ENCODE measurements at places on chromosomes 4 and X.

- no peak for DNase-seq
These were observed 242.3 kb upstream of the KCNIP4 start for GRCh38 chr4:22190855-22191254.

- no peak for DNase-seq
These were observed 24.7 kb downstream of the RPL9 start for GRCh38 chr4:39433878-39434492.

GRCh38 chrX:2969021-2969420 is 37.3 kb upstream of the ARSH start:
- no peak for DNase-seq

- no peak for DNase-seq
These were observed 14.6 kb downstream of the SMAD1 start for GRCh38 chr4:145496292-145496691.

- no peak for DNase-seq
These were observed 98.7 kb downstream of the ATP8A1 start for GRCh38 chr4:42558156-42558555.

DNA sequence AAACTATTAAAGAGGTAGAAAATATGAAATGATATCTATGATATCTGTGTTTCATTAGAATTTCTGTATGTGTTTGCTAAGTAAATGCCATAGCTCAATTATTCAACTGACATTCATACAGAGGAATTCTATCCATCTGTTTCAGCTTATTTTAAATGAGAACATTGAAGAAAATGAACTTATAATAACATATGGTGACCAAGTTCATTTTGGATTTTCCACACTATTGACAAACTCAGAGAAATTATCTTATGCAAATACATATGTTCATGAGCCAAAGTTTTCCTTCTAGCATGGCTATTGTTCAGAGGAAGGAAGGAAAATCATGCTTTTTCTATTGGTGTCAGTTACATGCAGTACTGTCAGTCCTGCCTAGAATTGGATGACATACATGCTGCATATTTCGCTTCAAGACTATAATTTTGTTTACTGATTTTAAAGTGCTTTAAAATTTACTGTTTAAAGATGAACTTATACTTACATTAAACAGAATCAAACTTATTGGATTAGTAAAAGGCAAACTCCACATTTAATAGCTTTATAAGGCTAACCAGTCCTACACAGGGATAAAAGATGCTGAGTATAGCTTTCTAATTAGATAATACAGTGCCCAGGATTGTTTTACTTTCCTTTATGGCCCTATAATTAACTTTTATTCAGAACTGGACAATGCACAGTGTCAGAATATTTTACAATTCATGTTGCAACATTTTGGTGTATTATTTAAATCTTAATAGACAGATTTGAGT is 646.2 kb downstream of the TRAM1L1 start:
- DNase-seq, result no peak

GRCh38 chrX:40952855-40953254 is 132.4 kb upstream of the USP9X start:
- no peak for DNase-seq

- DNase-seq, result peak; percentile 13
These were observed 36.8 kb upstream of the OCIAD2 start for GRCh38 chr4:48943387-48943786.

DNA sequence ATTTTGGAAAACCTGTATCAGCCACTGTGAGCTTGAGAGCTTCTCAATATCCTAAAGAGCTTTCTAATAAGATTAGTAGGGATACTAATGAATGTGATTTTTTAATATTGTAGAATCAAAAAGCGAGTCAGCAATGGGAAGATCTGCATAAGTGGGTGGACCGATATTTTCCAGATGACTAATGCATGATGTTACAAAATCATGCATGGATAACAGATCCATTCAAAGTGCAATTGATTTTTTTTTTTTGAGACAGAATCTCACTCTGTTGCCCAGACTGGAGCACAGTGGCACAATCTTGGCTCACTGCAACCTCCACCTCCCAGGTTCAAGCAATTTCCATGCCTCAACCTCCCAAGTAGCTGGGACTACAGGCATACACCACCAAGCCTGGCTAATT is 7.3 kb upstream of the CLDN2 start:
- no peak for DNase-seq

GRCh38 chr4:3802571-3803474 is 36.6 kb downstream of the ADRA2C start:
- no peak for DNase-seq

DNA sequence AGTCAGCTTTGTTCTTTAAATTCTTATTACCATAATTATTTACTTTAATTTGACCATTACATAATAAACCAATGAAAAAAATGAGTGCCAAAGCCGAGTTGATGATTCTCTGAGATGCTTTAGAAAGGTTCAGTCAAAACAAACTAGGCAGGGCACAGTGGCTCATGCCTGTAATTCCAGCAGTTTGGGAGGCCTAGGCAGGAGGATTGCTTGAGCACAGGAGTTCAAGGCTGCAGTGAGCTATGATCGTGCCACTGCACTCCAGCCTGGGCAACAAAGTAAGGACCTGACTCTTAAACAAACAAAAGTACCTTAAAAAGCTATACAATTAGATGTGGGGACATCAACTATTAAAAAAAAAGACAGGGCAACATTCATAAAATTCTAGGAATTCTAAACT is 75.0 kb downstream of the AFAP1 start:
- no peak for DNase-seq

DNA sequence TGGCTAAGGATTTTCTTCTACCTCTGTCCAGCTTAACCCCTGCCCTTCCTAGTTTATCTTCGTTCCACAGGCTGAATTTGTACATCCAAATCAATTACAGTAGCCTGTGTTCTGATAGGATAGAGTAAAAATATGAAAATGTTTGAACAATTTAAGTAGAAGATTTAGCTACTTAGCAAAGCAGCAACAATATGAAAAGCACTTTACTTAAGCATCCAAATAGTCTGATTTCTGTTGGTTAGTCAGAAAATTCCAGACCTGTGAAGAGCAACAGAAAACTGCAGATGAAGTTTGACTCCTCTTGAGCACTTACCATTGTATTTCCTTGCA is 2.0 kb downstream of the ARSJ start:
- DNase-seq, result no peak

DNA sequence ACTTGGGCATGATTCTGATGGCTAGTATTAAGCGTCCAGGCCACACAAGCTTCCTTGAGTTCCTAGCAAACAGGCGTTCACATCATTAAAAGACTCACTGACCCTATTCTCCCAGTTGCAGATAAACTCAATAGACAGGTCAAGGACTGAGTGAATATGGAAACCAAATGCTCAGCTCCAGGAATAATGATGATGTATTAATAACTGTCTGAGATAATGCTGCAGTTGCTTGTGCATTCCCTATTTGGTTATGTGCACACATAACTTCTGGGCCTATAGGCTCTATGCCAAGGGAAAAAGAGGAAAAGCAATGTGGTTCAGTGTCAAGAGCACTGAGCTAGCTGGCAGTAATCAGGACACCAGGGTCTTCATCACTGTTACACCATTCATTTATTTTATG is 3.5 kb downstream of the RAB9B start:
- no peak for DNase-seq

GRCh38 chr4:109947918-109948317 is 35.2 kb downstream of the EGF start:
- DNase-seq, result no peak

DNA sequence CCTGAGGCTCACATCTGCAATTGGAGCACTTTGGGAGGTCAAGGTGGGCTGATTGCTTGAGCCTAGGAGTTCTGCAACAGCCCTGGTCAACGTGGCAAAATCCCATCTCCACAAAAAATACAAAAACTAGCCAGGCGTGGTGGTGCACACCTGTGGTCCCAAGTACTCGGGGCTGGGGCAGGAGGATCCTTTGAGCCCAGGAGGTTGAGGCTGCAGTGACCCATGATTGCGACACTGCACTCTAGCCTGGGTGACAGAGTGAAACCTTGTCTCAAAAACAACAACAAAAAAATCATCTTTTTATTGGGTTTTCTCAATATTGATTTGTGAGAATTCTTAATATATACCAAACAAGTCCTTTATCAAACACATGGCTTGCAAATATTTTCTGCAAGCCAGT is 64.9 kb downstream of the ANKRD17 start:
- peak; percentile 12 for DNase-seq

GRCh38 chrX:73832319-73832718 is 269.3 kb downstream of the CHIC1 start:
- no peak for DNase-seq

GRCh38 chr4:140113653-140114052 is 40.3 kb downstream of the MAML3 start:
- no peak for DNase-seq

DNA sequence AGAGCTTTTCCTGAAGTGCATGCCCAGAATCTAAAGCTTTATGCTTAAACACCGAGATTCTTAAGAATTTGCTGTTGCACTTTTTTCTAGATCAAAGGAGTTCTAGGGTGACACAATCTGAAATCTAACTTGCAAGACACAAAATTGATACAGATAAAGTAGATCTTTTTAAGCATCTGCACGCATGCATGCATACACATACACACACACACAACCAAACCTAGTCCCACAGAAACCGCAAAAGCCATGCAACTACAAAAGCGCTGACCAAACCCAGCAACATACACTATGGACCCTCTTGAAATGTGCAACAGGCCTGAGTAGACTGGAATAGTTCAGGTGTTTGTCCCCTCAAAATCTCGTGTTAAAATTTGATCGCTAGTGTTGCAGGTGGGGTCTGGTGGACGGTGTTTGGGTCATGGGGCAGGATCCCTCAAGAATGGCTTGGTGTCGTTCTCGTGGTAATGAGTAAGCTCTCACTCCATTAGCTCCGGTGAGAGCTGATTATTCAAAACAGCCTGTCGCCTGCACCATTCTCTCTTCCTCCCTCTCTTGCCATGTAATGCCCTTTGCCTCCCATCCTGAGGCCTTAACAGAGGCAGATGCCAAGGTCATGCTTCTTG is 52.7 kb downstream of the IRF2 start:
- DNase-seq, result no peak

DNA sequence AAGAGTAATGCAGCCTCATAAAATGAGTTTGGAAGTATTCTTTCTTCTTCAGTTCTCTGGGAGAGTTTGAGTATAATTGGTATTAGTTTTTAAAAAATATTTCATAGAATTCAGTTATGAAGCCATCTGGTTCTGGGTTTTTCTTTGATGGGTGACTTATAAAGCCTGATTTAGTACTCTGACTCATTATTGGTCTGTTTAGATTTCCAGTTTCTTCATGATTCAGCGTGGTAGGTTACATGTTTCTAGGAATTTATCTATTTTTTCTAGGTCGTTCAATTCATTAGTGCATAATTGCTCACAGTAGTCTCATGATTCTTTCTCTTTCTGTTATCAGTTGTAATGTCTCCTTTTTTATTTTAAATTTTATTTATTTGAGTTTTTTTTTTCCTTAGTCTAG is 111.2 kb downstream of the CEP44 start:
- DNase-seq, result no peak

Data from OCI-LY7 (cell line).